ENCODE measurements at places on chromosomes 4 and X.

- H3K4me3 ChIP-seq, result no peak overlapping the region
- no peak for DNase-seq
- peaks cover 7% of the 10 kb centered on the region for H3K27me3 ChIP-seq
Observed at GRCh38 chr4:140300271-140300970, 73.0 kb upstream of the SCOC start.

GRCh38 chrX:125532411-125533089, 212.9 kb downstream of the TEX13C start:
- no peak overlapping the region for H3K27ac ChIP-seq
- no peak for DNase-seq
- no peaks in the 10 kb centered on the region for H3K27me3 ChIP-seq
- H3K4me3 ChIP-seq, result no peak overlapping the region

DNA sequence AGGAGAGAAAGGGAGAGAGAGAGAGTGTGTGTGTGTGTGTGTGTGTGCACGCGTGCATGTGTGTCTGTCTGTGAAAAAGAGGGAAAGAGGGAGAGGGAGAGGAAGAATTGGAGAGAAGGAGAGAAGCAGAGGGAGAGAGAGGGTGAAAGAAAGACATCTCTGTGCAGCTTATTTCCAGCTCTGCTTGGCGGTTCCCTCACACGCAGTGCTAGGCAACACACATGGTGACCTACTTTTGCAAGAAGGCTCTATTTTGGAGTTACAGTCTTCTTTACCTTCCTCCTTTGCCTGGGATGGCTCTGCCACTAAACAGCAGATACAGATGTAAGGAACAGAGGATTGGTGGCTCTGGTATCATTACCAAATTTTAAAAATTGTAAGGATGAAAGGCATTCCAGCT, 40.1 kb downstream of the SLC16A2 start:
- no peak overlapping the region for H3K27ac ChIP-seq
- H3K36me3 ChIP-seq, result no peaks in the 10 kb centered on the region
- no peaks in the 10 kb centered on the region for H3K4me1 ChIP-seq
- no peak overlapping the region for H3K4me3 ChIP-seq
- no peak for DNase-seq

DNA sequence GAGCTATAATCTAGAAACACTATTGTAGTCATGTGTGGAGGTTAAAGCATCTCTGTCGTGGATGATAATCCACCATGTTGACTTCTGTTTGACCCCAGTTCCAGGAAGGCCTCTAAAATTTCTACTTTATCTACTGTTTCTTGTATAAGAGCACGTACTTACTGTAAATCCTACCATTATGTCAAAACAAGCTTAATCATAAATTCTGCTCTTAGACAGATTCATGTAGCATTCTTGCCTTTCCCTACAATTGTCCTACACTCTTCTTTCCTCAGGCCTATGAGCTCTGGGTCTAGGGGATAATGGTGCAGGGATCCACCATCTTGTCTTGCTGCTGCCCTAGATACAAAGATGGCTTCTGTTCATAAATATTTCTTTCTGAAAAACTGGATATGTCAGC, 2594.3 kb downstream of the ARAP2 start:
- H3K27ac ChIP-seq, result no peak overlapping the region
- H3K4me1 ChIP-seq, result no peaks in the 10 kb centered on the region
- H3K27me3 ChIP-seq, result no peaks in the 10 kb centered on the region
- no peaks in the 10 kb centered on the region for H3K36me3 ChIP-seq
- no peak for DNase-seq

DNA sequence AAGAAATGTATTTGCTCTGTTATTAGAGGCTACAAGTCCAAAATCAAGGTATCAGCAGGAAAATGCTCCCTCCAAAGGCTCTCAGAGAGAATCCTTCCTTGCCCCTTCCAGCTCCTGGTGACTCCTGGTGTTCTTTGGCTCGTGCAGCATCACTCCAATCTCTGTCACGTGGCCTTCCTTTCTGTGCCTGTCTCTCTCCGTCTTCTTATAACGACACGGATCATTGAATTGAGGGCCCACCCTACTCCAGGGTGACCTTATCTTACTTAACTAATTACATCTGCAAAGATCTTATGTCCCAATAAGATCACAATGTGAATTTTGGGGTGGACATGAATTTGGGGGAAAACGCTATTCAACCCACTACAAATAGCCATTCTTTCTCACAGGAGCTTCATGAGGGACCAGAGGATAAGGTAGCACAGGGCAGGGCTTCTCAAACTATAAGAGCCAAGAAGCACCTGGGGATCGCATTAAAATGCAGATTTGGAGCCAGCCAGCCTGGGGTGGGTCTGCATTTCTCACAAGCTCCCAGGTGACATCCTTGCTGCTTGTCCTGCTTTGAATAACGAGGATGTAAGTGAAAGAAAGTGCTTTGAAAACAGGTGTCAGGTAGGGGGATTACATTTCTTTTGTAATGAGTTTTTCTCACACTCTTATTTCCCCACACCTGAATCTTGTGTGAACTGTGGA, 41.9 kb upstream of the APLN start:
- H3K4me3 ChIP-seq, result no peak overlapping the region
- H3K4me1 ChIP-seq, result no peaks in the 10 kb centered on the region
- no peak for DNase-seq
- no peak overlapping the region for H3K27ac ChIP-seq
- H3K36me3 ChIP-seq, result no peaks in the 10 kb centered on the region
- H3K27me3 ChIP-seq, result peaks cover 11% of the 10 kb centered on the region

GRCh38 chr4:40559585-40560465, 69.8 kb downstream of the RBM47 start:
- peaks cover 3% of the 10 kb centered on the region for H3K27me3 ChIP-seq
- H3K4me3 ChIP-seq, result no peak overlapping the region
- peaks cover 8% of the 10 kb centered on the region for H3K4me1 ChIP-seq

- no peaks in the 10 kb centered on the region for H3K4me1 ChIP-seq
- peaks cover 7% of the 10 kb centered on the region for H3K36me3 ChIP-seq
- no peak for DNase-seq
- no peaks in the 10 kb centered on the region for H3K27me3 ChIP-seq
- no peak overlapping the region for H3K27ac ChIP-seq
Observed at GRCh38 chr4:173252024-173252935, 81.9 kb downstream of the HMGB2 start.

All from activated naive CD4-positive, alpha-beta T cell treated with anti-CD3 and anti-CD28 coated beads, Interleukin-2, amount 10 ng/mL, durations not matched to agents 7 days and 5 days (primary cell).